ENCODE measurements at places on chromosomes 1 and 21. TPM values are rescaled to one million over a fixed set of nuclear protein-coding genes. Genes with fewer than 3 reads are reported as not detected.

- DNase-seq: no peak
Observed at GRCh38 chr21:39052718-39053117, 130.5 kb downstream of the PSMG1 start.

- peak; percentile 81 for DNase-seq
Observed at GRCh38 chr1:9687874-9688582, 36.5 kb downstream of the PIK3CD start.

DNA sequence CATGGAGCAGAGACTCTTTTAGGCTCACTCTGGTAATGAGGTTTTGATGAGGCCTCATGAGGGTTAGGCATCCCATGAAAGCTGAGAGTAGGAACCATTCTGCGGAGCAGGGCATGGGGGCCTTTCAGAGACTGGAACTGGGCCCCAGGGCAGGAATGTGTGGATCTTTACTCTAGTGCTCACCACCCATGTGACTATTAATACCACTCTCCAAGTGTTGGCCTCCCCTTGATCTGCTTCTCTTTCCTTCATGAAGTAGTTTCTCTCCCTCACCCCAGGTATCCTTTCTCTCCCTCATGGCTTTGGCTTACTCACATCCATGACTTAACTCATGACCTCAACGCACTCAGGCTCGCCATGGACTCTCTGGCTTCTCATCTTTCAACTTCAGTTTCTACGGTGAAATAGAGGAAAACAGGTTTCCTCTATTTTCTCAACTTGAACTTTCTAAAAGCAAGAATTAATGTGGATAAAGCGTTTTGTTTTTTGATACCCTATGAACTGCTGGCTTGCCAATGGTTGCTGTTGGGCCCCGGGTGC lies 50.5 kb upstream of the GADD45A start:
- DNase-seq: no peak

- no peak for DNase-seq
Observed at GRCh38 chr1:23179862-23180261, 11.2 kb upstream of the LUZP1 start.

- no peak for DNase-seq
Observed at GRCh38 chr1:179786815-179787685, 44.0 kb downstream of the FAM163A start.

DNA sequence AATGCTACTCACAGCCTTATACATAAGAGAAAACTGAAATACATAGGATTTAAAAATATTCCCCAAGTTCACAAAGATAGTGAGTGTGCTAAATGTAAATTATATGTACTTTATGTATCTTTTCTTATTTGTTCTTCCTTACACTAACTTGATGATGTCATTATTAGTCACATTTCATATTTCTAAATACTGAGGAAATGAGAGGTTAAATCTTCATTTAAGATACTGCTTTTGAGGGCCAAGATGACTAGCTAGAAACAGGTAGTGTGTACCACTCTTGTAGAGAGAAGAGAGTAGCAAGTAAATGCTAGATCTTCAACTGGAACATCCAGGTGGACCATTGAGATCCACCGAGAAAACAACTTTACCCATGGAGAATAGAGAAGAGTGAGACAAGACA lies 29.8 kb downstream of the PYHIN1 start:
- DNase-seq: no peak

DNA sequence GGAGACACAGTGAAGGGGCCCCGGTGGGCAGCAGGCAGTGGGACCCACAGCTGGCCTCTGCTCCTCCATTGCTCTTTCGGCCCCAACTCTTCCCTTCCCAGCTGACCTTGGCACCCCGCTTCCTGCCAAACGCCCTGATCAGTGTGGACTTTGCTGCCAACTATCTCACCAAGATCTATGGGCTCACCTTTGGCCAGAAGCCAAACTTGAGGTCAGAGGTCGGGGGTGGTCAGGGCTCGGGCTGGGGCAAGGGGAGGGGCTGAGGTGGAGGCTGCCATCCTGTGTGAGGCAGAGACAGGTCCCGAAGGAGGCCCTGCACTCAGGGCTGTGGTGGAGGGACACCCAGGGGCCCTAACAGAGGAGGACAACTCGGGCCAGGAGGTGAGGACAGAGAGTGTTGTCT lies 13.7 kb downstream of the PODN start:
- DNase-seq: peak; percentile 29

GRCh38 chr1:34618381-34618780 lies 136.5 kb upstream of the GJB5 start:
- no peak for DNase-seq

DNA sequence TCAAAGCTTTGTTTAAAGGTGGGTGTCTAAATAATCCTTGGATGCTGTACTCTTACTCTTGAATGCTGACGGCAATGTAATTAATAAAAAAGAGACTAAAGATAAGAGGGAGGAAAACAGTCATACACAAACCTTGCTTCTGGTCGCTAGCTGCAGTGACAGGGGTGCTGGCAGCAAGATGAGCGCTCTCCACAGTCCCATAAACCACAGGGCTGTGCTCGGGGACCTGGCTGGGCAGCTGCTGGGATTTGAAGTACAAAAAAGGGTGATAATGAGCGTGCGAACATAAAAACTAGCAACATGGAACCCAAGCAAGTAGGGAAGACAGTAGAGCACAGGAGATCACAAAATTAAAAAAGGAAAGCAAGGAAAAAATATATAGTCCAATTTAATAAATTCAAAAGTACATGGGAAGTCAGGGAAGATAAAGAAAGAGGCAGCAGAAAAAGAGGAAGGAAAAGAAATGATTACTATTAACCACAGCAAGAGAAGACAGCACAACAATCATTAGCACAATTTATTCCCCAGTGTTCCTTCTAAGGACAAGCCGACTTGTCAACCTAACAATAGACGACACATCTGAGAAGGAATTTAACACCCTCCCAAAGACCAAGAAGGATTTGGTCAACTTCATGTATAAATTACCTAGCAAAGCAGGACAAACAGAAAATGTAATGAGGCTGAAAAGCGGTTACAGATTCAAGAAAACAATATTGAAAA lies 162.9 kb upstream of the HP1BP3 start:
- DNase-seq: no peak

- DNase-seq: no peak
Observed at GRCh38 chr1:32907435-32907834, 6.2 kb upstream of the TMEM54 start.

- no peak for DNase-seq
Observed at GRCh38 chr1:161502641-161503393, 2.4 kb upstream of the FCGR2A start.

DNA sequence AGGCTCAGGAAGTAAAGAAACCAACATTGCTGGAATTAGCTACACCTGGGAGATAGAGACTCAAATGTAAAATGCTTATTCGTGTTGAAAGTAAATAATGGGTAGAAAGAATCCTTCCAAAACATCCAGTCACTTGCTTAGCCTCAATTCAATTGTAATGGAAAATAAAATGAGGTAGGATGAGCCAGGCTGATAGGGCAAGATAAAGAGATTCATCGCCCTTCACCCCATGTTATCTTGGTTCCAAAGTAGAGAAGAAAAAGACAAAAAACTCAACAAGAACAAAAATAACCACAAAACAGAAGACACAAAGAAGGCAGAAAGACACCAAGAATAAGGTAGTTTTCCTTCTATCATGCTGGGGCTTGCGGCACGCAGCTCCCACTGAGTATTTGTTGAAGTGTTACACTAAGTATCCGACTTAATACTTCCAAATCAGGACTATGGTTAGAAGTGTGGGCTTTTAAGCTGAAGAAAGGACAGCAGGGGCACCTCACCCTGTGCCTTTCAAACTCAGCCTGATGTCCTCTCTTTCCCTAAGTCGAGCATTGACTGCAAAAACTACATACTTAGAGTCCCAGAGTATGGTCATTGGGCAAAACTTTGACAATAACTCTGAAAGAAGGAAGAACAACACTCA lies 202.1 kb downstream of the VAV3 start:
- DNase-seq: no peak

DNA sequence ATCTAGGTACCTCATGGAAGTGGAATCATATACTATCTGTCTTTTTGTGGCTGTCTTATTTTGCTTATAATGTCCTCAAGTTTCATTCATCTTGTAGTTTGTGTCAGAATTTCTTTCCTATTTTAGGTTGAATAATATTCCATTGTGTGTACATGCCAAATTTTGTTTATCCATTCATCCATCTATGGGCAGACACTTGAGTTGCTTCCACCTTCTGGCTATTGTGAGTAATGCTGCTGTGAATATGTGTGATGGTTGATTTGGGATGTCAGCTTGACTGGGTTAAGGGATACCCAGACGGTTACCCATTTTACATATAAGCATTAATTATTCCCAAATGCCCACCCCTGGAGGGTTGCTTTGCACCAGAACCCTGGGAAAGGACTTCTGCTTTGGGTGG lies 477.5 kb downstream of the PTPRU start:
- DNase-seq: no peak

- DNase-seq: no peak
Observed at GRCh38 chr1:65493802-65494201, 73.3 kb downstream of the LEPR start.

DNA sequence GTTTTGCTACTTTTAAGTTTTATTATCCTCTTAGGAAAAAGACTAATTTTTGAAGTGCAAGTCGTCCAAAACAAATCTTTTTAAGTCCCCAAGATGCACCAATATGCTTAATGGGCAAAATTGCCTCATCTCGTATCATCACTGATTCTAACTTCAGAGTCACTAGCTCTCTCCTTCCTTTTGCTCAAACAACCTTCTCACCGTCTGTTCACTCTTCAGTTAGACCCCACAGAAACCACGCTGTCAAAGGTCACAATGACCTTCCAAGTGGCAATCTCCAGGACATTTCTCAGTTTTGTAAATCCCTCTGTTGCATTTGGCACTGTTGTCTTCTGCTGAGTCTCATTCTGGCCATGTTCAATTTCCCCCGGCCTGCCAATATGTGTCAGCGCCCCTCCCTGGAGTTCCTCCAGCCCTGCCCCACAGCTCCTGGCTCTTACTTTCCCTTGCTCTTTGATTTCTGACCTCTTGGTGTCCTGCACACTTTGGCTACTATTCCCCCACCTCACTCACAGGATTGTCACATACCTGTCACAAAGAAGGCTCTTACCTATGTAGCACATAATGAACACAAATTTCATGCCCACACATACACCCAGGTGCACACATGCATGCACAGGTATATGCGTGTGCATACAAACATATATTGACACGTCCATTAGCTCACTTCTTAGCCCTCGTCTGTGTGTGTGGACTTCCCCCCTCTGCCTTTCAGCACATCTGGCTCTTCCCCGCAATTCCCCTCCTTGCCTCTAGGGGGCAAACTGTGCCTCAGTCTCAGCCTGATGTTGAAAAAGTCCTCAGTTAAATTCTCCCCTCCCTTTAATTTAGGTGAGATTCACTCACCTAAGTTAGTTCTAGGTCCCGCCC lies 354.0 kb upstream of the DUSP10 start:
- peak; percentile 83 for DNase-seq

DNA sequence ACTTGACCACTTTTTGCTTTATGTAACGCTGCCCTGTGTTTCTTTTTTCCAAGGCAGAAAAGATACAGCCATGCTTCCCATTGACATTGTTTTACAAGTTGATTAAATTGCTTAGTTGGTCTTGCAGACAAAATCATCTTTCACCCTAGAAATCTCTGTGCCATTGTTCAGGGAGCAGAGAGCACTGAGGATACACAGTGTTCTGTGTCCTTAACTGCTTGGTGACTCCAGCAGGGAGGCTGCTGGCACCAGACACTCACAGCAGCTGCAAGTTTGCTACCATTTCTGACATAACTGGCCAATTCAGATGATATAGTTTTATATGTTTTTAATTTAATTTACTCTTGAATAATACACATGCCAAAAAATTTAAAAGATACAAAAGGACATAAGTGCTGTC lies 118.7 kb downstream of the RGS2 start:
- DNase-seq: no peak

DNA sequence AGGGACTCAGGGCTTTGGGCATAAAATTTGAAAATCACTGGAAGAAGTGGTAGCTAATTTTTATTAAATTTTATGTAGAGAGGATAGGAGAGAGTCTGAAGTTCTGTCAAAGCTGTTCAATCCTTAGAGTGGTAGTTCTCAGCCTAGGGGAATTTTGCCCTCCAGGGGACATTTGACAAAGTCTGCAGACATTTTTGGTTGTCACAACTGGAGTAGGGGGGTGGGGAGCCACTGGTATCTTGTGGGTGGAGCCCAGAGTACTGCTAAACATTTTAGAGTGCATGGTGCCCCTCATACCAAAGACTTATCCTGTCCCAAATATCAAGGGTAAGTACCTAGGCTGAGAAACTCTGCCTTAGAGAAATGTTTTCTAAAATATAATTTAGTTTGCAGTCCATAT lies 30.2 kb downstream of the RASAL2 start:
- DNase-seq: peak; percentile 51

GRCh38 chr1:63698001-63698838 lies 75.6 kb upstream of the ROR1 start:
- DNase-seq: no peak

- DNase-seq: no peak
Observed at GRCh38 chr21:33041981-33042380, 16.2 kb downstream of the OLIG2 start.

GRCh38 chr1:72432645-72433267 lies 150.4 kb upstream of the NEGR1 start:
- DNase-seq: no peak

GRCh38 chr1:236099355-236099974 lies 34.6 kb upstream of the NID1 start:
- no peak for DNase-seq

- DNase-seq: peak; percentile 22
Observed at GRCh38 chr1:7235871-7236517, 450.7 kb downstream of the CAMTA1 start.

DNA sequence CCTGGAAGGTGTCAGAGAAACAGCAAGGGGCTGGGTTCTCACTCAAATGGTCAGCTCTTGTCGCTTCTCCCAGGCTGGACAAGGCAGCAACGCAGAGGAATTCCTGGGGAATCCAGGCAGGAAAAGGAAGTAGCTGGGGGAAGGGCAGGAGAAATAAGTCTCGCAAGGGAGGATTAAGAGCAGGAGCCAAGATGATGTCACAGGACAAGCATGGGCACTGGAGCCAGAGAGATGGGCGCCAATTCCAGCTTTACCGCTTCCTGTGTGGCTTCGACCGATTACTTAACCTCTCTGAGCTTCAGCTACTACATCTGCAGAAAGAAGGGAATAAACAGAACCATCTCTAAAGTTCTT lies 70.5 kb downstream of the SSBP3 start:
- peak; percentile 72 for DNase-seq

GRCh38 chr1:8678673-8679394 lies 138.6 kb downstream of the RERE start:
- no peak for DNase-seq

DNA sequence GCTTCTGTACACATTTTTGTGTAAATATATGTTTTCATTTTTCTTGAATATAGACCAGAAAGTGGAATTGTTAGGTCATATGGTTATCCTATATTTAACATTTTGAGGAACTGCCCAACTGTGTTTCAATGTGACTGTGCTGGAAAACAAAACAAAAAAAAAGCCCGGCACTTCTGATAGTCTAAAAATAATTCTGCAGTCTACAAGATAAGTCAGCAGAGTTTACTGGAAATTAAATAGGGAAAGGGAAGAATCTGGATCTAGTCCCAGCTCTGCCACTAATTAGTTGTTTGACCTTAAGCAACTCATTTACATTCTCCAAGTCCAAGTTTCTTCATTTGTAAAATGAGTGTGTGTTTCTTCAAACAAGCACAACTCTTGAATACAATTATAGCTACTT lies 869.1 kb upstream of the B3GALT2 start:
- no peak for DNase-seq

SLC66A1 gene
- 12.6 TPM for total RNA-seq

PRAMEF33 gene
- not detected for total RNA-seq

TAL1 gene
- total RNA-seq: 0.04 TPM

HSPA6 gene
- total RNA-seq: not detected

RNU1-2 gene
- total RNA-seq: 2,322 TPM

GBP2 gene
- total RNA-seq: not detected

RNU1-1 gene
- total RNA-seq: 3,596 TPM

SAMD11 gene
- 152 TPM for total RNA-seq

IFNGR2 gene
- total RNA-seq: 62.1 TPM

NBPF6 gene
- total RNA-seq: not detected

ZMYM4 gene
- 153 TPM for total RNA-seq

TRABD2B gene
- 24.4 TPM for total RNA-seq

Data from endodermal cell (in vitro differentiated cells).